ENCODE measurements at places on chromosomes 2 and 18.

DNA sequence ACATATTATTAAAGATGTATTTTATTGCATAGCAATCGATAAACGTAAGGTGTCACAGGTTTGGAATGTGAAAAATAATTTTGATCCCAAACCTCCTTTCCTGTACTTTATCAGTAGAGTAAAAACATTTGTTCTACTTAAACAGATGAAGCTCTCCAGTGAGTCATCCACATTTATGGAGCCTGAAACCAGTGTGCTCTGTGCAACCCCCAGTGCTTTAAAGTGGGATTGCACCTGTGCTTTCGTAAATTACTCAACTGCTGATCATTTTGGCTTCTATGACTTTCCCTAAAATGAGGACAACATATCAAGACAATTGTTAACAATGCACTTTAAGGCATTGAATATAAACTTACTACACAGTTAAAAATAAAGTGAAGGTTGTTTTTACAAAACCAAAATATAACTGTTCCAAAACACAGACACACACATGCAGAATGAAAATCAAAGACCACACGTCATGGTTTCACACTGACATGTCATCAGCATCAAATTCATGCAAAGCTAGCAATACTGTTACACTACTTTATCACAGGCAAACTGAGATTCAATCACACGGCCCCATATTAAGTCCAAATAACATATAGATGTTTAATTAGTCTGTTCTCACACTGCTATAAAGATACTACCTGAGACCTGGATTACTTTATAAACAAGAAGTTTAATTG, 9.7 kb downstream of the TMEM18 start:
- DNase-seq, result peak; percentile 23

GRCh38 chr2:180991820-180992219, 11.4 kb downstream of the UBE2E3 start:
- no peak for DNase-seq

DNA sequence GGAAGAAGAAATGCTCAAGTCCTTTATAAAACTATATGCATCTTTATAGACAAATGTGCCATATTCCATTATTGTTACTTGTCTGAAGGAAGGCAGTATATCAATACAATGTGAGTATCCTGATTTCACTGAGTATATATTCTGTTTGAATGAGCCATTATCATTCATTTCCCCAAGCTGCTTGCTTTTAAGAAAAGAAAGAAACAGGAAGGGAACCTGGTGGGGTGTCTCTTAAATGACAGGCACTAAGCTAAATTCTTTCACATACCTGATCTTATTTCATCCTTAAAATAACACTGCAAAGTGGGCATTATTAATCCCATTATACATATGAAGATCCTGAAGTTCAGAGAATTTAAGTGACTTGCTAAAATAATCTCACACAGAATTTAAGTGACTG, 307.9 kb downstream of the SLC8A1 start:
- DNase-seq, result no peak

DNA sequence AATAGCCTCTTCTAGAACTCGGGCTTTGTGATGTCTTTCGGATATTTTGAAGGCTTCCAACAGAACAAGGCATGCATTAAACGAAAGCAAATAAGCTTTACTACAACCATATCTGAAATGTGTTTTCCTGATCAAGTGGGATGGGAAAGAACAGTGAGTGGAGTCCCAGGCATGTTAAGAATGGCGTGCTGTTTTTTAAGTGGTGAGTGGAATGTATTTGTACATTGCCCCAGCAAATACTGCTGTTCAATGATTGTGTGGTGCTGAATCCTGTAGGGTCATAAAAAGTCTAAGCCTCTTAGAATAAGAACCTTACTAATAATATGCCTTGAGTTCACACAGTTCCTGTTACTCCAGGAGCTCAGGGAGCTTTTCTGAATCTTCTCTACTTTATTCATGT, 52.5 kb downstream of the POMC start:
- DNase-seq, result no peak

DNA sequence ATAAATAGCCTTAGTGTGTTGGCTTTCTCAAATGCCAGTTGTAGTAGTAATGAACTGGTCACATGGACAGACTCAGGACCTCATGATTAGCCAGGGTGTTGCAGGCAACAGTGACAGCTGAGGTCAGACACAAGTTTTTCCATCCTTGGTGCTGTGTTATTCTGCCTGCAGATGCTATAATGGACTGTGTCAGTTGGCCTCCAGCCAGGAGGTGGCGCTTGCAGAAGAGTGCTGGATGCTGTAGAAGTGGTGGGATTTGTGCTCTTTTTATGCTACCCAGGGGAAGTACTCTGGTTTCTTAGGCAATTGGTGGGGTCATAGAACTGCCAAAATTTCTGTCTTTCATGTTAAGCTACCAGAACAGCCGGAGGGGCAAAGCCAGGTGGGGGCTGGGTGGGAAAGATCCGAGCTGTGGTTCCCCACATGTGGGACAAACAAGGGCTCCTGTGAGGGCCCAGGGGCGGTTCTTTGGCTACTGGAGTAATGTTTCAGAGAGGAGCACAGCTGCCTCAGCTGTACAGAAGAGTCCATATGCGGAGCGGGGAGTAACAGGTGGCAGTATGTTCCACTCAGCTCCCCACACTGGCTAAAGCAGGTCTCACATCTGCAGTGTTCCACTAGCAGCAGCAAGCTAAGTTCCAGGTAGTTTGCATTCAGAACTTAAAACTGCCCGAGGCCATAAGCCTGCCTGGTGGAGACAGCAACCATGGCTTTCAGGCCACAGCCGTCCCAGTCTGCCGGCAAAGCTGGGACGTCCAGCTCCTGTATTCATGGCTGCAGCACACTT, 104.4 kb downstream of the GULP1 start:
- no peak for DNase-seq

DNA sequence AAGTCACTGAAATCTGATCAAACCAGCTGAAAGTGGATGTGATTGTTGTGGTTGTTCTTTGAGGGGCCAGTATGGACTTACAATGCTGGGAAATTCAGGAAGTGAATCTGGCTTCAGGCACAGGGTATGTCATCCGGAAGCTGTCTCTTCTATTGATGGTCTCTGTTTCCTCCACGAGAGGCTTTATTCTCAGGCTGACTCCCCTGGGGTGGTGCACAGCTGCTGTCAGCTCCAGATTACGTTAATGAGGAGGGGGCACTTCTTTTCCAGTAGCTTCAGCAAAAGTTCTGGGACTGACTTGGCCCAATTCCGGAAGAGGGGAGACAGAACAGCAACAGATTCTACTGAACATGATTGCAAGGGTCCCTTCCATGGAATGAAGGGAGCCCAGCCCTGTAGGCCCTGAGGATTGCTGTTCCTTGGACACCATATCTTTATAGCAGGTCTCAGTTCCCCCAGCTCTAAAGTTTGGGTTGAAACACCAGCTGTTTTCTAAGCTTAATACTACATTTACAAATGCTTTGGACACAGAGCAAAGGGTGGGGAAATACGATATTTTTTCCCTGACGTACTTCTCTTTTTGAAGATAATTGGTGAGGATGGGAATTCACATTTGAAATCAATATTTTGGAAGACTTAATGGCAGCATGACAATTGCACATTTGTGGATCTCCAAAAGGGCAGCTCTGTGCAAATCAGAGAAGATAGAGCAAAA, 400.9 kb downstream of the TSN start:
- DNase-seq, result no peak

GRCh38 chr2:111654829-111655228, 229.2 kb downstream of the ANAPC1 start:
- no peak for DNase-seq

GRCh38 chr2:190367091-190367490, 23.7 kb downstream of the INPP1 start:
- no peak for DNase-seq

All from MG63 (cell line).